ENCODE measurements at places on chromosomes 1 and 21. TPM values are rescaled to one million over a fixed set of nuclear protein-coding genes. Genes with fewer than 3 reads are reported as not detected.
A peak's percentile ranks its signal among the peaks of the same experiment; 100 is the strongest.

DNA sequence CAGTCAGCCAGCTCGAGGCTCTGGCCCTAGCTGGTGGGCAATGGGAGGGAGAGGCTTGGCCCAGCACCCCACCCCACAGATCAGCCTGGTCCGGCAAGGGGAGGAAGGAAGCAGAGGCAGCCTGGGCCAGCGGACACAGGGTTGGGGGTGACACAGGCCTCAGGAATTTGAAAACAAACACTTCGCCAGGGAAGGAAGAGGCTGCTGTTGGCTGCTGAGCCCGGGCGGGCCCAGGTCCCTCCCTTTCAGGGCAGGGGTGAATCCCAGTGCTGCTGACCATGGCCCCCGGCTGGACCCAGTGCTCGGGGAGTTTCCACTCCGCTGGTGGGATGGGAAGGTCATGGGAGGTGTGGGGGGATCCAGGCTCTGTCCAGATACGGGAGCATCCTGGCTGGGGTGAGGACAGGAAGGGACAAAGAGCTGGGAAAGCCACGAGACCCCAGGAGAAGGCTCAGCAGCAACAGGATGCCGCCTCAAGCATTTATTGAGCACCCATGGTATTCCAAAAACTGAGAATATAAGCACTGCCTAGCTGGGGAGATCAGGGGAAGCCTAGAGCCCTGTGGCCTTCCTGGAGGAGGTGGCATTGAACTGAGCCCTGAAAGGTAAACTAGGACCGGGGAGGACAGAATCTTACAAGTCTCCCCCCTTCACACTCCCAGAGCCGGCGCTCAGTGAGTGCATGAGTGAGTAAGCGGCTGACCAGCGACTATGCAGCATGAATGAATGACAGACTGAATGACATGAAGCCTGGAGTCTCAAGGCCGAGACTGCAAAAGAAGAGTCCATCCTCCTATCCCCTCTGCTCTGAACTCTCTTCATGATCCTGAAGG lies 26.2 kb upstream of the EPHA2 start:
- no peak for DNase-seq

DNA sequence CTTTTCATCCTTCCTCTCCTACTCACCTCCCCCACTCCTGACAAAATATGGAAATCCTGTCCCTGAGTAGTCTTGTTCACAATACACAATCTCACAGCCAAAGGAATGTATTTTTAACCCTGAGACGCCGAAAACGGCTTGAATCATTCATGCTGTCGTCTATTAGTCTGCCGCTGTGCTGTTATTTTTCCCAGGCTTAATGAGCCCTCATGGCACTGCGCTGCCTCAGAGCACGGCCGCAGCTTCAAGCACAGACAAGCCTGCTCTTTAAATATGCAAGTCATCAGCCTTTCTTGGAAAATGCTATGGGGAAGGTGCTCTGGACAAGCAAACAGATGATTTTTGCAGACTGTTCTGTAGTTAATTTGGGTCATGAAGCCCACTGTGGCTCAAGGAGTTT lies 302.7 kb downstream of the DISC1 start:
- DNase-seq = no peak

DNA sequence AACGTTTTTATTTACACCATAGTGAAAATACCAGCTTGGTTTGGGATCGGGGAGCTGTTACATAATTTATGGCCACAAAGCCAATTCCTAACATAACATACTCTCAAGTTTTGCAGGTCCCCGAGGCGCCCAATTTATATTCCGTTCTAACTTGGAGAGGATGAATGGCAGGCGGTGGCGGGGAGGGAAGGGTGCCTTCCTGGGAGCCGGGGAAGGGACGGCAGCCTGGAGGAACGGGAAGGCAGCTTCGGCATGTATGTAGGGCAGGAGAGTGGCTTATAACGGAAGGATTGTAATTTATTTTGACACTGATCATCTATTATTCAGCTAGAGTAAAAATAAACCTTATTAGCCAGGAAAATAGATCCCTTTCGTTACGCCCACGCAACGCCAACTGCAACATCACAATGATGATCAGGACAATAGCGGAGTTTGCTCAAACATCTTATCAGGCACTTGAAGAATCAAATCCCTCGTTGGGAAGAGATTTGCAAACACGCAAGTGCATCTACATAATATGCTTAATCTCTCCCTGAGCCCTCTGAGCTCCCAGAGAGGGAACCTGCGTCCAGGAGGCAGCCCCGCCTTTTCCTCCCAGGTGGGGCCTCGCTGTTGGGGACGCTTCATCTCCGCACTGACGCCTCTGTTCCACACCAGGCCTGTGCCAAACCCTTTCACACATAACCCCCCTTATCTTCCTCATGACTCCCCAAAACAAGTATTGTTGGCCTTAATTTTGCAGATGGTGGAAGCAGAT lies 93.7 kb upstream of the C1orf174 start:
- no peak for DNase-seq

DNA sequence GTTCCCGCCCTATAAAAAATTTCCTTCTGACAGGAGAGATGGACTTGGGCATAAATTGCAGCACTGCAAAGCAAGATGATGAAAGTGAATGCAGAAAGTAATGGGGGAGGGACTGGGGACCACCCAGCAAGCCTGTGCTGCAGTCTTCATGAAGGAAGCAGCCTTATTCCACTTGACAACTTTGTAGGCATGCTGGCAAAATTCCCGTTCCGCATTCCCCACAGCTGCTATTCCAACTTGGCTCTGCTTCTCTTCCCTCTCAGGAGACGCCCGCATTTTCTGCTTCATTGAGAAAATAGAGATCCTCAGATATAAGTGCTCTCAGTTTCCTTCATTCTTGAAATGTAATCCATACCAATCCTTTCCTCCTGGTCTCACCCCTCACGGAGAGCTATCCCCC lies 2.4 kb downstream of the HMGB4 start:
- DNase-seq = no peak

DNA sequence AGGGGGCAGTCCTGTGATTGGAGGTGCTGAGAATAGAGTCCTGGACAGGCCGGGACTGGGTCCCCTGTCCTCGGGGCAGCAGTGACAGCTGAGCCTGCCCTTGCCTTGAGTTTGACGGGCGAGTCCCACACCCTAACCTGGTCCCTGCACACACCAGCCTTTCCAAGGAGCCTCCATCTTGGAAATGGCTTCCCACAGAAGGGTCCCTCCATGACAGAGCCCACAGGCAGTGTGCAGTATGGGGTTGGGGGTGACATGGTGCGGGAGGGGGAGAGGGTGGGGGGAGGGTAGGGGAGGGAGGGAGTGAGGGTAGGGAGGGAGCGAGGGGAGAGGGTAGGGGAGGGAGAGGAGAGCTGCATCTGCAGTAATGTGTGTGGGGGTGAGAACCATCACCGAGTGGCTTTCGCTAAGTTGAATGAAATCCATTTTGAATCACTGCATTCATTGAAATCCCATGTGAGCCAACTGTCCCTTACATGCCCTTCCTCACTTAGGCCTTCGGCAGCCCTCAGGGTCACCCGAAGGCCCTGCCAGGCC lies 10.1 kb upstream of the TMEM52 start:
- DNase-seq = no peak

DNA sequence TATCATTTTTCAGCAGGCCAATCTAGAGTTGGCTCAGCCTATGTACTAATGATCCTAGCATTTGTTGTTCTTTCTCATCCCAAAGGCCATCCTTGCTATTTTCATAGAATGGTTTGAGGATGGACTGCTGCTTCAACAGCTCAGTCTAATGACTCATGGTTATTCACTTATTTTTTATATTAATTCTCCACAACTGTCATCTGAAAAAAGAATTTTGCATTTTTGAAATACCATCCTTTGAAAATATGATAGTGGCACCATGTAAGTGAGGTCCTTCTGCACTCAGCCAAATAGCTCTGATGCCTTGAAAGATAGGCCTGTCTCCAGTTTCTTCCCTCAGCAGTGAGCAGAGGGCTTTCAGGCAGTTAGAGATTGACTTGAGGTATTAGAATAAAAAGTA lies 377.5 kb downstream of the LMO4 start:
- DNase-seq = no peak

The C1orf226 gene
- not detected for total RNA-seq

DNA sequence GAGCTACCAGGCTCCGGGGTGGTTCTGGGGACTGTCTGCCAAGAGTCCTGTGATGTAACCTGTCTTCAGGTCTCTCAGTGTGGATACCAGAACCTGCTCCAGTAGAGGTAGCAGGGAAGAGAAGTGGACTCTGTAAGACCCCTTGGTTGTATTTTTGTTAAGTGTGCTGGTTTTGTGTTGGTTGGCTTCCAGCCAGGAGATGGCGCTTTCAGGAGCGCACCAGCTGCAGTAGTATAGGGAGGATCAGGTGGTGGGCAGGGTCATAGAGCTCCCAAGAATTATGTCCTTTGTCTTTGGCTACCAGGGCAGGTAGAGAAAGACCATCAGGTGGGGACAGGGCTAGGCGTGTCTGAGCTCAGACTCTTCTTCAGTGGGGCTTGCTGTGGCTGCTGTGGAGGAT lies 1147.2 kb upstream of the ADGRL4 start:
- DNase-seq = no peak

DNA sequence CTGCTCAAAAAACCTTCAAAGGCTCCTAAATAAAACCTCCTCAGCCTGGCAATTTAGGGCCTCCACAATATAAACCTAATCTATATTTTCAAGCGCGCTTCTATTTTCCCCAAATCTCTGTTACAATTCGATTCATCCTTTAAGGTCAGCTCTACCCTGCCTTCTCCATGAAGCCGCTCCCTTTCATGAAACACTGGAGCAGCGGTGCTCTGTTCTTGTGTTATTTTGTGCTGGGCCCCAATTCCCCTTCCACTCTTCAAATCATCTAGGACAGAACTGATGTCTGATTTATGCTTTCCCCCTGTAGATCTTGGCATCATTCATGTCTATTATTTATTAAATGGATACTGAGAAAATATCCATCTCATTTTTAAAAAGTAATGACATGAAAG lies 6.9 kb downstream of the ERRFI1 start:
- DNase-seq = no peak

The SH2D1B gene
- not detected for total RNA-seq

- no peak for DNase-seq
Observed at GRCh38 chr1:180937012-180937372, 24.3 kb downstream of the KIAA1614 start.

The FABP3 gene
- not detected for total RNA-seq

- no peak for DNase-seq
Observed at GRCh38 chr1:116553386-116554115, 17.3 kb downstream of the CD58 start.

DNA sequence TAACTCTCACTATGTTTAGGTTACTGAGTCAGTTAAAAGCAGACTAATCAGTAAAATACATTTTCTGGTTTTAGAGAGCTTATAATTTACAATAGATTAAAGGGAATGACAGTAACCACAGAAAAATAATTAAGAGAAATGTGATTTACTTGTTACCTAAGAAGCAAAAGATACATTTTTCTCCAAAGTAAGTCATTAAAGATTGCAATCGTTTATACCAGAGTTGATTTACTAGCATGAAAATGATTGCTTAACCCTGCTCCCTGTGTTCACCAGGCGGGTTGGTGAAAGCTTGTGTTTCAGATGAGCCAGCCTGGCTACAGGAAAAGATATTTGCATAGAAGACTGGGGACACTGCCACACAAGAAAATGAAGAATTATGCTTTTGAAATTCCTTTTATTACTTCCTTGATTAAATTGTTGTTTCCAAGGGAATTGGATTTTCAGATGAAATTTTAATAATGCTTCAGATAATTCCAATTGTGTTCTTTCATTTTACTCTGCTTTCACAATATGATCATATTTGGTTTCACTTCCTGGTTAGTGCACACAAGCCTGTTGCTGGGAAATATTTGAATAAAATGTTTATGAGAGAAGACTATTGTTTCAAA lies 27.9 kb downstream of the LRRC8B start:
- no peak for DNase-seq

DNA sequence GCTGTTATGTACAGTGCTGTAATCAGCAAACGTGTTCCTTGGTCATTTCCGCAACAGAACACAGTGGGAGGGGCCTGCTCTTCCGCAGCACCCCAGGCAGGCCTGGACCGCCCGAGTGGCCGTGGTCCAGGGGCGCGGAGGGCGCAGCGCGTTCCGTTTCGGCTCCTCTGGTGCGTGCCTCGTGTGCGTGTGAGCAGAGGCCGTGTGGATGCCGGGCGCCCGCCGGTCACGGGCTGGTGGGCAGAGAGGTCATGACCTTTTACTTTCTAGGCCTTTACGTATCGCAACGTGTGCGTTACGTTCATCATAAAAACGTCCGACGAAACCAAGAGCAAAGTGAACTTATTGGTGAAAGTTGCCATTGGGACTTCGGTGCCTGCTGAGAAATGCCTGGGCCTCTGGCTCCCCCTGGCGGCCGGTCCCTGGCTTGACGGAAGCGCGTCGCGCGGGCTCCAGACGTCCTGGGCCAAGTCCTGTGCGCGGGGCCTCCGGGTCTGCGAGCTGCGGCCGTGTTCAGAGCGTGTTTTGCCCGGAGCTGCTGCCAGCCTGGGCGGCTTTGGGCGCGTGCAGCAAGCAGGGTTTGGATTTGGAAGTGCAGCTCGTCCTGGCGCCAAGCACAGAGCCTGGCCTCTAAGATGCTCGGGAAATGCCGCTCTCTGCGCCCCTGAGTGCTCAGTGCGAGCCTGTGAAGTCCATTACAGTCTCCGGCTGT lies 34.4 kb downstream of the COL18A1 start:
- peak; percentile 87 for DNase-seq

The CD164L2 gene
- total RNA-seq = not detected

GRCh38 chr1:24635195-24635843 lies 7.8 kb upstream of the SRRM1 start:
- peak; percentile 35 for DNase-seq

DNA sequence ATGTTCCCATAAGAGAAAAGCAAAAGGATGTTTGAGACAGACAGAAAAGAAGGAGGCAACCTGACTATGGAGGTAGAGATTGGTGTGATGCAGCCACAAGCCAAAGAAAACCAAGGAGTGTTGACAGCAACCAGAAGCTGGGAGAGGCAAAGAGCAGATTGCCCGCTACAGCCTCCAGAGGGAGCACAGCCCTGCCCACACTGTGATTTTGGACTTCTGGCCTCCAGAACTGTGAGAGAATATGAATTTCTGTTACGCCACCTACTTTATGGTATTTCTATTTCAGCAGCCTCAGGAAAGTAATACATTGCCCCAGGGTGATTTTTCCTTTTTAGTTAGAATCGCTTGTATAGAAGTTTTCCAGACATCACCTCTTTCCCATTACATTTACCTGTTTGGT lies 28.4 kb downstream of the SLAMF6 start:
- no peak for DNase-seq

DNA sequence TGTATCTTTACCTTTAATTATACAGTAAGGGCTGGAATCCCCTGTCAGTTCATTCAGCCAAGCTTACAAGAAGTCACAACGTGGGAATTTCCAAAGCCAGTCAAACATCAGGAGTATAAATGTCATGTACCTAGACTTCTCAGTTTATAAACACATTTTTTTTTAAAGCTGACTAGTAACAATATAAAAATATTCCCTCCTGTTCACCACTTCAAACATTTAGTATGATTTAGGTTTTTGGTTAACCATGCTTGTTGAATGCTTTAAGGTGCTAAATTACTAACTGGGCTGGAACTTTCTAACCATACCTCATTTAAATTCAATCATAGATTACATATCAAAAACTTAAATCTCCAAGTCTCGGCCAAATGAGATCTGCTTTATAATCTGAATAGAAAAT lies 44.0 kb downstream of the JAK1 start:
- DNase-seq = no peak
